ENCODE measurements at places on chromosomes 4 and X. TPM values are rescaled to one million over a fixed set of nuclear protein-coding genes. Genes with fewer than 3 reads are reported as not detected.

- no peak for DNase-seq
Observed at GRCh38 chr4:187668526-187669082, 327.0 kb upstream of the ZFP42 start.

- no peak for DNase-seq
Observed at GRCh38 chr4:176840166-176840565, 47.4 kb upstream of the VEGFC start.

The TMEM31 gene
- polyA plus RNA-seq = 0.09 TPM

DNA sequence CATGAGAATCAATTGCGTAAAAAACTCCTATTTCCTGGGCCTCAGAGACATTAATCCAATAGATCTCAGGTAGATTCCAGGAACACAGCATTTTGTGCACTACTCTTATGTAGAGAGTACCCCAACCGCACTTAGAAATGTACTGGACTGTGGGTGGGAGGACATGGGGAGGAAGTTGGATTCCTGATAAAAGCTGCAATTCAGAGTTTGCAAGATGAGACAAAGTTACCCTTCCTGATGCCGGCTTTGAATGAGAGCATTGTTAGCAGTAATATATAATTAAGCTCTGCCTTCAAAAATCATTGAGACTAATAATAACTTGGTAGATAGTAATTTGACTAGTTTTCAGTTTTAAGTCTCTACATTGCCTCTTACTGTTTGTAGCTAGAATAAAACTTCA lies 323.3 kb upstream of the GALNT7 start:
- DNase-seq = no peak

The TCEAL6 gene
- polyA plus RNA-seq = not detected

GRCh38 chrX:40107291-40108161 lies 9.8 kb upstream of the BCOR start:
- peak; percentile 85 for DNase-seq

The ETDB gene
- not detected for polyA plus RNA-seq

GRCh38 chr4:110104661-110105060 lies 93.8 kb downstream of the ELOVL6 start:
- DNase-seq = no peak

DNA sequence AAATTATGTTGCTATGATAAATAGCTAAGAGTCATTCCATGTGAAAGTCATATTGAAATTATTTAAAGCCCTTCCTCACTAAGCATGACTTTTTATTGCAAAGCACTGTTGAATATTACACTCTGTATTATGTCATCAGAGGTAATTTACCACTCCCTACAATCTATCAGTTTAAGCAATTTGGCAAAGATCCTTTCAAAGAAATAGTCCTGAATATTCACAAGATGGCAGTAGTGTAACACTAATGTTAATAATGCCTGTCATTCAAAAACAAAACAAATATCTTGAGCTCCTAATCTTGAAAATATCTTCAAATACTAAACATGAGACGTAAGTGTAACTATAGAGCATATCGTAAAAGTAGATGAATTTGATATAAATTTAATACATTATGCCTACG lies 208.6 kb upstream of the TECRL start:
- DNase-seq = no peak

GRCh38 chr4:84954982-84955567 lies 11.4 kb downstream of the WDFY3 start:
- DNase-seq = no peak
